ENCODE measurements at places on chromosomes 13 and 19.

GRCh38 chr13:59677966-59678814, 485.5 kb downstream of the DIAPH3 start:
- DNase-seq, result peak; percentile 33

GRCh38 chr13:46953331-46953730, 56.5 kb upstream of the HTR2A start:
- DNase-seq, result no peak

DNA sequence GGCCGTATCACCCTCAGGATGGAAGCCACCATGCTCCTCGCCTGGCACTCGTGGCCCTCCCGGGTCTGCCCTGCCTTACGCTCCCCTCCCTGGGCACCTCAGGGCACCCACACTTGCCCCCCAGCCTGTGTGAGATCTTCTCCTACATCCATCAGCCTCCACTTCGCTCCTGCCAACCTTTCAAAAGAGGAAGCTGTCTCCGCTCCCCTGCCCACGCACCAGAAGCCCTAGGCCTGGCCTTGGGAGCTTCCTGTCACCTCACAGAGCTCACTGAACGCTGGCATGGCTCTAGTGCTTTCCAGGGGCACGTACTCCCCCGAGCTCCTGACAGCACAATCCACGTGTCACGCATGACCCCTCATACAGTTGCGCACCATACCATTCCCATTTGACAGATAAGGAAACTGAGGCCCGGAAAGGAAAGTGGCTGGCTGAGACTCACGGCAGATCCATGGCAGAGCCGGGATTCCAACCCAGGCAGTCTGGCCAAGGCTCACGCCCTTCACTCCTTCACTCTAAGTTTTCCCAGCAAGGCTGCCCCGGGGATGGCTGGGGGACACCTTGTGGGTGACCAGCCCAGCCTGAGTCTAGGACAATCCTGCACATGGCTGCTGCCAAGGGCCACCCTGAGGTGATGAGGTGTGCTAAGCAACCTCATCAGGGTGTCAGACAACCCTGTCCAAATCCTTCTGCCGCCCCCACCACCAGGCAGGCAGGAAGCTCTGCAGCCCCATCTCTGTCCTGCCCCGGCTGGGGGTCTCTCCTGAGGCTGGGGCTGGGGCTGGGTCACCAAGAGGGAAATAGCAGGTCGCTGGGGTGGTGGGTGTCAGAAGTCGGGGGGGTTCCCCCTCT, 19.3 kb downstream of the PPP1R12C start:
- DNase-seq, result no peak

DNA sequence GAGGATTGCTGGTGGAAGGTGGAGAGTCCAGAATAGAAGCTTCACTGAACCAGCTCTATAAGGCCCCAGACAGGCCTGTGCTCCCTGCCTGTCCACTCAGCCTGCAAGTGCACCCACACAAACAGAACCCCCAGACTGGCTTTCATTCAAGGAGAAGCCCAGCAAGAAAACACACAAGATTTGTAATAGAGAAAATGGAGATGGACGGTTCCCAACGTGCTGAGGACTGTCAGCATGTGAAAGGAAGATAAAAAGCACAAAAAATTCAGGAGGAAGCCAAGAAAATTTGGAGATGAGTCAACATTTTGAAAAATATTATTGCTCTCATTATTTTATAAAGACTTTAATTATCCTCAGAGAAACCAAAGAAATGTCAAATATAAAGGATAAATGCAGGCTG, 218.2 kb upstream of the SLC10A2 start:
- DNase-seq, result no peak

GRCh38 chr19:12495002-12495802, 10.6 kb upstream of the ZNF709 start:
- peak; percentile 91 for DNase-seq

DNA sequence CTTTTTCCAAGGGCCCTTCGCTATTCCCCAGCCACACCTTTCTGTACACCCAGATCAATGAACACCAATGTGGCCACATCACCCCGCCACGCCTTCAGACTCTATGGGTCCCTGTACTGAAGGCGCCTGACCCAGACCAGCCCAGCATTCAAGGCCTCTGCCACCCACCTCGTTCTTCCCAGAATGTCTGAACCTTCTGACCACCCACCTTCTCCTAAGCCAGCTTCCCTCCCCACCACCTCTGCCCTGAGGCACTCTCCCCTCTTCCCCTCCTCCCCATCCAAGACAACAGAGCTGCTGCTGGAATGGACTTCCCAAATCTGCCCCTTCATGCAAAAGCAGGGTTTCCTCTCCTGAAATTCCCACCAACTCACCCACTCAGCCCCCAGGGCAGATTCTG, 3.3 kb upstream of the CEACAM20 start:
- no peak for DNase-seq

DNA sequence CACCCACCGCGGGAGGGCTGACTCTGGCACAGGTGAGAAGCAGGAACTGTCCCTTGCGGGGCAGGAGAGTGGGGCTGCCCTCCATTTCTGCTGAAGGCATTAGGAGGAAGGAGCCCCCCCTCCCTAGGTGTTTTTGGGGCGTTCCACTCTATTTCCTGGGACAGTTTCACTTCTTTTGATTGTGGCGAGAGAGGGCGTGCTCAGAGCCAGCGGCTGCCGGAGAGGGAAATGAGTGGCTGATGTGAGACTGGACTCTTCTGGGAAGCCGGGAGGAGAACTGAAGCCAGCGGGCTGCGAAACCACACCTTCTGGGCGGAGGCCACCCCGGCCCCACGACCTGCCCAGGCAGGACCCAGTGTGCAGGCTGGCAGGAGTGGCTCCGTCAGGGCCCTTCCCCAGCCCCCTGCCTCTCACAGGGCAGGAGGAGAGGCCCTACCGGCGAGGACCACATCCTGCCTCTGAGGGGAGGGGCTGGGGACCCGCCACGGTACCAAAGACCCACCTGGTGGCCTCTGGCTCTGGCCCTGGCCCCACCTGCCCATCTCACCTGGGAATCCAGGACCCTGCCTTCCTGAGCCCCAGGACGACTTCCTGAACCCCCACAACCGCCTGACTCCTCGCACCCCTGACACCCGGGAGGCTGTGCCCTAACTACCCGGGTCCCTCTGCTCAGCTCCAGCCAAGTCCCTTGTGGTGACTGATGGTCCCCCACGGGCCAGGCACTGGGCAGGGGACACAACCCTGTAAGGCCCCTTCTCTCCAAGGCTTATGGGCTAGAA, 25.9 kb downstream of the MPND start:
- no peak for DNase-seq

DNA sequence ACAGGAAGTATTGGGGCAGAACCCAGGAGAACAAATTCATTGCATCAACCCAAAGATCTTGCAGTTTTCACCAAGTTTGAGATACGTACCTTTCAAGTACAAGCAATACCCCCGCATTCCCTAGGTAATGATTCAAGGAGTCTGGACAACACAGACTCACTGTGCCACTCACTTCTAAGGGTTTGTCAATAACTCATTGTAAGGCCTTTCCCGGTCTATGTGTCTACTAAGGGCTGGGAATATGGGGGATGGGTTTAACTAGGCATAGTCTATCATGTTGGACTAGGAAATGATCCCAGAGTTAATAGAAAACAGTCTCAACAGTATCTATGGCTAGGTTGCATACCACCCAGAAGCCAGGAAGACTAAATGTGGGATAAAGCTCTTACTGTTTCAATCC, 8.3 kb upstream of the ITM2B start:
- DNase-seq, result no peak

DNA sequence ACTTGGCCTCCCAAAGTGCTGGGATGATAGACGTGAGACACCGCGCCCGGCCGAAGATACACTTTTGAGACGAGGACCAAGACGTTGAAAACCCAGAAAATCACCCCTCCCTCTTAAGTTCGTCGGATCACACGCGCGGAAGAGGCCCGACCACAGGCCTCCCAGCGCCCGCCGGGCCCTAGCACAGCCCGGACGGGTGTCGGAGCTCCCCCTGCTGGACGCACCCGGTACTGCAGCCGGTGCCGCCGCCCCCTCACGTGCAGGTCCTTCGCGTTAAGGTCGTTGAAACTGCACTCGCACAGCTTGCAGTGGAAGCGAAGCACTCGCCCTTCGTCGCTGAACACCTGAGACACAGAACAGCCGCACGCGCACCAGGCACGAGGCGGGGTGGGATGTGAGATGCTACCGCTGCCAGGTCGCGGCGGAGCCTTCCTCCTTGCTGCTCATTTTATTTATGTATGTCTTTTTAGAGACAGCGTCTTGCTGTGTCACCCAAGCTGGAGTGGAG, 35.7 kb upstream of the MATK start:
- peak; percentile 48 for DNase-seq

DNA sequence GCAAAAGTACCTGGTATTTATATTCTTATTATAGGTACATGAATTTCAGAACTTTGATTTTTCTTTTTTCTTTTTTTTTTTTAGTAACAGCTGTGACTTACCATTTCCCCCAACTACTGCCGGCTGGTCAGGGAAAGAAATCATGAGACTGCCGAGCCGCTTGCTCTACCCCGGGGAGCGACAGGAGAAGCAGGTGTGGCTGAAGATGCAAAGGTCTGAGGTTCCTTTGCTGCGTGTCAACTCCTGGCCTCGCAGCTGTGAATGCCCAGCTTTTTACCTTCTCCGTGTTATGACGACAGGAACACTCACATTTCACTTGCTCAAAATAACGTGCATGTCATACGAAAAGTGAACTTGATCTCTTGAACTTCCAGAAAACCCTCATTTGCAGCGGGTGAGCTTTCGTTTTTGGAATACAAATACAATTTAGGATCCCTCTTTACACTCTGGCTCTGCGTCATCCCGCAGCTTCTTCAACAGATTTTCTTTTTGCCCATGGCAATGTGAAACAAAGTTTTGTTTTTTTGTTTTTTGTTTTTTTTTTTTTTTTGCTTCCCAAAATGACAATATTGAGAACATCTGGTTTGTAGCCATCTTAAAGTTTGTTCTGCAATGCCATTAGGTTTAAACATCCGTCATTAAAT, 117.9 kb downstream of the EFNB2 start:
- no peak for DNase-seq

DNA sequence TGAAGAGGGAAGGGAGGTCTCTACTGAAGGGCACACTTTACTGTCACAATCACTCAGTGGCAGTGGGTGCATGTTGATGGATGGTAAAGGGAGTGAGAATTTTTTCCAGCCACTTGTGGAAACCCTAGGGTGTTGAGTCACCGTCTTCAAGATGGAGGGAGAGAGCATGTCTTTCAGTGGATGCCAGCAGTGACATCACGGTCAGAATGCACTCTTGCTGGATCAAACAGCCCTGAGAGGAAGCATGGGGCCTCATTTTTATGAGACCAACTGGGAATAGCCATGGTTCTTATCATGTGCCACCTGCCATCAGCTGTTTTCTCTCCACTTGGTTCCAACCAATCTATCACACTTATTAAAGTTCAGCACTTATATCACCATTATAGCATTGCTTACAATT, 182.5 kb downstream of the KCNRG start:
- DNase-seq, result no peak

DNA sequence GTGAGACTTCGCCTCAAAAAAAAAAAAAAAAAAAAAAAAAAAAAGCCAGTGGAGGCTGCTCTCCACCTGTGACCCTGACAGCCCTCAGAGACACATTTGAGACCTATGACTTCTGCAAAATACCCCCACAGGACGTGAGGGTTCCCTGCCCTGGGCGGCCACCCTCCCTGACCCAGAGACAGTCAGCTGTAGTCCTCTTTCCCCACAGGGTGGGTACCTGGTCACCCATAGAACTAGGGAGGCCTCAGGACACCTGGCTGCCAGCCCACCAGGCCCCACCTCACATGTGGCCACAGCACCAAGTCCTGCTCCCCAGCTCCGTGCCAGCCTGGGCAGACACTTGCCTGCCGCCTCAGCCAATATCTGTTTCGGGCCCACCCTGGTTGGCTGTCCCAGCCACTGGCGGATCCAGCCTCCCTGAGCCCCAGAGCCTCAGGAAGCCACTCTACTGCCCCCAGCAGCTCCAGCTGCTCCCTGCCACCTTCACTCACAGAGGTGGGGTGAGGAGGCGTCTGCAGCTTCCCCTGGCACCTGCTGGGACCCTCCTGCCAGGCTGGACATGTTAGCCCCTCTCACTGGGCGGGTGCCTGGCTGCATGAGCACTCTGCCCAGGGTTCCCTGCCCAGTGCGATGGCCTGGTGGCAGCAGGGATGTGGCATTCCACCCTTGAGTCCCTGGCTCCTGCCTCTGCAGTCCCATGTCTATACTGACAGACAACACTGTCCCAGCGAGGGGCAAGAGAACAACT, 6.9 kb downstream of the MKNK2 start:
- DNase-seq, result no peak

DNA sequence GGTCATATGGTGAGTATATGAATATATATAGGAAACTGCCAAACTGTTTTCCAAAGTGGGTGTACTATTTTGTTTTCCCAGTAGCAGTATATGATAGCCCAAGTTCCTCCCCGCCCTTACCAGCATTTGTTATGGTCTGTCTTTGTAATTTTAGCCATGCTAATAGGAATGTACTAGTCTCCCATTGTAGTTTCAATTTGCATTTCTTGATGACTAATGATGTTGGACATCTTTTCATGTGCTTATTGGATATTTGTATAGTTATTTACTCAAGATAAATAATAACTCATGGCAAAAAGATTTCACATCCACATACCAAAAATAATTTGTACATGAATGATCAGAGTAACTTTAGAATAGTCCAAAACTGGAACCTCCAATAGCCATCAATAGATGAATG, 75.3 kb upstream of the SERP2 start:
- no peak for DNase-seq

GRCh38 chr19:1828279-1829238, 16.5 kb upstream of the ATP8B3 start:
- DNase-seq, result no peak

GRCh38 chr19:22620401-22620800, 13.7 kb upstream of the ZNF492 start:
- no peak for DNase-seq

GRCh38 chr19:41311613-41312012, 1.6 kb downstream of the CCDC97 start:
- DNase-seq, result no peak

DNA sequence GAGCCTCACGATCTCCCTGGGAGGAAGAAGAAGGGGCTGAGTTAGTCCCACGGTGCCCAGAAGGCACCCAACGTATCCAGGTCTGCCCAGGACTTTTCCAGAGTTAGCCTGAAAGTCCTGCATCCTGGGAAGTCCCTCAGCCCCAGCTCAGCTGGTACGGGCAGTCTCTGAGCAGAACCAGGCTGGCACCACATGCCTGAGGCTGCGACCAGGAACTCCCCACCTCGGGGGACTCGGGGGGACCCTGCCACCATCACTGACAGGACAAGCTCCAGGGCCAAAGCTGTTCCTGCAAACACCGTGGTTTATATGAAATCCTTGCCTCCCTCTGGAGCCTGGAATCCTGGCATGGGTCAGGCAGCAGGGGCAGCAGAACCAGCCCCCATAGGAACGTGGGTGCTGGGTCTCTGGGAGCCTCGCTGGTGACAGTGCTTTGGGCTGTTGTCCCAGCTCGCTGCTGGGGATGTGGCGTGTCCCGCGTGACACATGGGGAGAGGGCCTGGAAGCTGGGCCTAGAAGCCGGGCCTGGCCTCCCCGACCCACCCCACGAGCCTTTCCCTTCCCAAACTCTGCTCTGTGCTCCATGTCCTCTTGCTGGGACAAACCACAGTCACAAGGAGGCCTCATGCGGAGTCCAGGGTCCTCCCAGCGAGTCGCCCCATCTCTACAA, 55.5 kb downstream of the GNG7 start:
- DNase-seq, result no peak

Data from hindlimb muscle (tissue), 1 donor.